ENCODE measurements at places on chromosomes 12 and 14. TPM values are rescaled to one million over a fixed set of nuclear protein-coding genes. Genes with fewer than 3 reads are reported as not detected.
A peak's percentile ranks its signal among the peaks of the same experiment; 100 is the strongest.

Gene MGP
- total RNA-seq: 472 TPM

GRCh38 chr12:51484119-51484518 is 59.5 kb downstream of the SLC4A8 start:
- no peaks in the 10 kb centered on the region for H3K36me3 ChIP-seq
- H3K27ac ChIP-seq: no peak overlapping the region
- no peak for DNase-seq
- no peaks in the 10 kb centered on the region for H3K4me1 ChIP-seq

Gene SLC6A13
- 3.9 TPM for total RNA-seq

Gene B4GALNT1
- total RNA-seq: 0.93 TPM

GRCh38 chr12:89439941-89440340 is 84.7 kb downstream of the GALNT4 start:
- H3K36me3 ChIP-seq: no peaks in the 10 kb centered on the region
- no peaks in the 10 kb centered on the region for H3K4me1 ChIP-seq
- H3K27me3 ChIP-seq: no peaks in the 10 kb centered on the region
- H3K27ac ChIP-seq: no peak overlapping the region

- no peak overlapping the region for H3K27ac ChIP-seq
- H3K27me3 ChIP-seq: no peaks in the 10 kb centered on the region
- H3K4me1 ChIP-seq: peaks cover 60% of the 10 kb centered on the region
- peaks cover 20% of the 10 kb centered on the region for H3K36me3 ChIP-seq
- no peak overlapping the region for H3K4me3 ChIP-seq
- no peak for DNase-seq
Observed at GRCh38 chr12:118055144-118055557, 5.8 kb downstream of the WSB2 start.

DNA sequence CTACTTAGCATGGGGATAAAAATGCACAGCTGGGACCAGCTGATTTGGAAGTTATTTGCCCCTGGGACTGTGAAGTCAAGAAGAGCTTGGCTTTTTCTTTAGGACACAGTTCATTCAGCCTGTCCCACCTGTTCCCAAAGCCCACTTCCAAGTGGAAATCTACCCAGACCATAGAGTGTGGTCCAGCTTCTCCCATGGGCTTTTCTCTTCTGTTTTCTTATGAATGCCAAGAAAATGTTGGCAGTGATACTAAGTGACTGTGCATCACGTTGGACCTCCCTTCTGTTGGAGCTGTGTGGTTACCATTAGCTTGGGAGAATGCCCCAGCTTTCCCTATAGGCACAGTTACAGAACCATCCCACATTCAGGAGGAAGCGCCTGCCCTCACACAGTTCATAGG is 89.4 kb downstream of the NT5DC3 start:
- no peaks in the 10 kb centered on the region for H3K36me3 ChIP-seq
- no peak for DNase-seq
- H3K4me1 ChIP-seq: no peaks in the 10 kb centered on the region
- H3K27me3 ChIP-seq: no peaks in the 10 kb centered on the region

Gene DPY19L2
- 2.3 TPM for total RNA-seq

DNA sequence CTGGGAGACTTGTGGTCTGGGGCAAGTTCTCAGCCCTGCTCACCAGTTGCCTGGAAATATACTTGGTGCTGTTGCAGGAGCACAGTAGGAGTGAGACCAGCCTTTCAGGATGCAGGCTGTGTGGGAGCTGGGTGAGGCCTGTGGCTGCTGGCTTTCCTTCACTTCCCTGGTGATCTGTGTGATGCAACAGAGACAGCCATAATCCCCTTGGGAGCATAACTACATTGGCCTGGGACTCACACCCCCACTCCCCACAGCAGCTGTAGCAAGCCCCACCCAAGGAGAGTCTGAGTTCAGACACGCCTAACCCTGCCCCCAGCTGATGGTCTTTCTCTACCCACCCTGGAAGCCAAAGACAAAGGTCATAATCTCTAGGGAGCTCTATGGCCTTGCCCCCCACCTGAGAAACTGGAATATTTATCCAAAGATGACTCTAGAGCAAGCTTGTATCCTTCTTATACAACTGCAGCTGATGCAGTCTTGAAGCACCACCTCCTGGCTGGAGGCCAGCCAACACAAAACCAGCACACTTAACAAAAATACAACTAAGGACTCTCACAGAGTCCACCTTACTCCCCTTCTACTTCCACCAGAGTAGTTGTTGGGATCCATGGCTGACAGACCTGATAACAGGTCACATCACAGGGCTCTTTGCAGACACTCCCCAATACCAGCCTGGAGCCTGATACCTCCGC is 190.4 kb upstream of the CPNE8 start:
- no peak overlapping the region for H3K4me3 ChIP-seq
- no peaks in the 10 kb centered on the region for H3K27me3 ChIP-seq
- no peaks in the 10 kb centered on the region for H3K4me1 ChIP-seq
- no peak overlapping the region for H3K27ac ChIP-seq
- no peak for DNase-seq

DNA sequence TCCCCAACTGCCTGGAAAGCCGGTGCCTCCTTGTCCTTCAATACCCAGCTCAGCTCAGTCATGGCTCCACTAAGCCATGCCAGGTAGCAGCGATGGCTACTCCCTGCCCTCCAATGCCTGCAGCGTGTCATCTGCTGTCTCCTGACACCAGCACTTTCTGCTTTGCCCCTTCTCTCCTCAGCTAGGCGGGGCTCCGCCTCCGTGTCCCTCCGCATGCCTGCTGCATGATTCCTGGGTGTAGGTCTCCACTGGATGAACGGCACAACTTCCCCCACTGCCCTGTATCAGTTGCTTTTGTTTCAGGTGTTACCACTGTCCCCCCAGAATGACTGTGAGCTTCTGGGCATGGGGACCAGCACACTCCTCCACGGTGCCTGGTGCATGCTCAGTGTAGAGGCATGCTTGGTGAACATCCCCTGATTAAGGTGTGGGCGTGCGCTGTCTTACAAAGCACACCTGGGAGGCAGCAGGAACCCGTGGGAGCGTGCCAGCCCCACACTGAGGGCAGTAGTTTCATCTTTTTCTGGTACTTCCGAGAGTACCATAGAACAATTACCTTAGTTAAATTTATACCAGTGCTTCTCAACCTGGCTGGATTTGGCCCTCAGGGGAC is 179.4 kb upstream of the PRMT8 start:
- H3K4me1 ChIP-seq: no peaks in the 10 kb centered on the region
- no peak for DNase-seq
- H3K4me3 ChIP-seq: no peak overlapping the region

Gene IFNG-AS1
- total RNA-seq: not detected

- no peaks in the 10 kb centered on the region for H3K27me3 ChIP-seq
- H3K4me1 ChIP-seq: no peaks in the 10 kb centered on the region
Observed at GRCh38 chr12:19704966-19705365, 265.7 kb downstream of the AEBP2 start.

Gene GDF3
- 0.32 TPM for total RNA-seq

- H3K4me3 ChIP-seq: no peak overlapping the region
- H3K36me3 ChIP-seq: no peaks in the 10 kb centered on the region
- no peak for DNase-seq
Observed at GRCh38 chr12:2722806-2723205, 72.0 kb upstream of the FKBP4 start.

Gene IFNG
- not detected for total RNA-seq

- peak overlapping the region; percentile 61 for H3K27ac ChIP-seq
- no peaks in the 10 kb centered on the region for H3K27me3 ChIP-seq
- no peak overlapping the region for H3K4me3 ChIP-seq
- H3K36me3 ChIP-seq: peaks cover 32% of the 10 kb centered on the region
Observed at GRCh38 chr12:108822497-108823205, 34.7 kb downstream of the SSH1 start.

Gene SIX1
- total RNA-seq: 0.14 TPM

Gene OTX2
- not detected for total RNA-seq

Gene GARIN6
- total RNA-seq: not detected

GRCh38 chr14:75831952-75832351 is 149.8 kb downstream of the TGFB3 start:
- no peaks in the 10 kb centered on the region for H3K27me3 ChIP-seq
- peak overlapping the region; percentile 65 for H3K27ac ChIP-seq
- H3K4me3 ChIP-seq: no peak overlapping the region

Gene CFAP54
- total RNA-seq: 0.75 TPM

- H3K27ac ChIP-seq: peak overlapping the region; percentile 26
- H3K4me1 ChIP-seq: peaks cover 24% of the 10 kb centered on the region
- H3K36me3 ChIP-seq: no peaks in the 10 kb centered on the region
- no peak overlapping the region for H3K4me3 ChIP-seq
- no peaks in the 10 kb centered on the region for H3K27me3 ChIP-seq
Observed at GRCh38 chr12:89238593-89238992, 113.7 kb downstream of the DUSP6 start.

GRCh38 chr14:94682061-94682516 is 69.9 kb downstream of the SERPINA3 start:
- H3K27ac ChIP-seq: no peak overlapping the region
- DNase-seq: peak; percentile 40
- peaks cover 11% of the 10 kb centered on the region for H3K27me3 ChIP-seq
- no peak overlapping the region for H3K4me3 ChIP-seq
- no peaks in the 10 kb centered on the region for H3K4me1 ChIP-seq
- H3K36me3 ChIP-seq: no peaks in the 10 kb centered on the region

DNA sequence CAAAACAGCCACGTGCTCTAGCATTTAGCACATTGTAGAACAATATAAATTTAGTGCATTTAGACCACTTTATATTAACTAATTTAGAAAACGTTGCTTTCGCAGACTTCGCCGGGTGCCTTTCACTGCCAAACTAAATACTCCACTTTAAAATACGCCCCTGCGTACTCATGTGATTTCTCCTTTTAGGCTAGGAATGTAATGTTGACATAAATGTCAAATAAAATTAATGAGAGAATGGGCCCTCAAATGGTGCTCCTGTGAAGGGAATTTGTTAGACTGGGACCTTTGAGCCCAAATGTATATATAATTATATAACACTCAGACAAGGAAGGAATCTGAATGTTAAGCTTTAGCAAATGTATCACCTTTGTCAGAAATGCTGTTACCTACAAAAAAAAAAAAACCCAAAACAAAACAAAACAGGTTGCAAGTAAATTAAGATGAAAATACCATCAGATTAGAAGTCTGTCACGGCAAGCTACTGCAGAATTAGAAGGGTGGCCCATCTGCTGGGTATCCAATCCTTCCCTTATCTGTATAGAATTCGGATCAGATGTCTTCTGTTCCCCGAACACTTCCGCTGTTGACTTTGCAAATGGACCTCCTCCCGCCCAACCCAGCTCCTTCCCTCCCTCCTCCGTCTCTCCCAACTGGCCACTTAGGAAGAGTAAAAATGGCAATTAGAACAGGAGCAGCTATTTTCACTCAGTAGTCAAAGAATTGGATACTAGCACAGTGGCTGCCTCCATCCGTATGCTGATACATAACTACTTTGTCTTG is 159.3 kb upstream of the FOXN3 start:
- no peak overlapping the region for H3K27ac ChIP-seq
- no peaks in the 10 kb centered on the region for H3K27me3 ChIP-seq
- DNase-seq: no peak
- H3K4me3 ChIP-seq: peak overlapping the region; percentile 10
- H3K36me3 ChIP-seq: no peaks in the 10 kb centered on the region

Gene CLEC1B
- total RNA-seq: not detected

All from upper lobe of right lung (tissue), 1 donor.